Bronchus fibroblast of lung (primary cell): ENCODE measurements at places on chromosomes 5 and 9. TPM values are rescaled to one million over a fixed set of nuclear protein-coding genes. Genes with fewer than 3 reads are reported as not detected.

Gene C5
- total RNA-seq: 2.8 and 3.5 TPM in 2 replicates

Gene IFNA2
- not detected in 2 replicates for total RNA-seq

Gene SPATA31D4
- not detected in 2 replicates for total RNA-seq

Gene CCL27
- not detected in 2 replicates for total RNA-seq

Gene NDUFB6
- 62.3 and 76.0 TPM in 2 replicates for total RNA-seq

Gene NLN
- 25.1 and 25.9 TPM in 2 replicates for total RNA-seq

Gene JADE2
- total RNA-seq: 27.9 and 28.9 TPM in 2 replicates

Gene CAMLG
- 32.9 and 34.8 TPM in 2 replicates for total RNA-seq

Gene KCNIP1
- total RNA-seq: not detected in 2 replicates

Gene NIPSNAP3A
- 20.8 and 21.7 TPM in 2 replicates for total RNA-seq

Gene PPP2CA
- total RNA-seq: 234 and 276 TPM in 2 replicates

Gene SLC6A18
- not detected in 2 replicates for total RNA-seq

Gene PCDHB7
- total RNA-seq: 0.15 and 0.17 TPM in 2 replicates

Gene NSD1
- 14.0 and 15.6 TPM in 2 replicates for total RNA-seq

Gene SPATA6L
- under 0.01 and 0.89 TPM in 2 replicates for total RNA-seq

Gene ZNF484
- 3.6 and 4.4 TPM in 2 replicates for total RNA-seq

Gene SPINK1
- not detected in 2 replicates for total RNA-seq

Gene TIMD4
- not detected in 2 replicates for total RNA-seq

Gene PCDHA4
- under 0.01 TPM in 2 replicates for total RNA-seq

Gene ACOT12
- total RNA-seq: 0.84 and 1.2 TPM in 2 replicates

Gene TMEM161B
- 4.8 and 6.1 TPM in 2 replicates for total RNA-seq

Gene CTXN3
- not detected in 2 replicates for total RNA-seq

Gene SV2C
- not detected in 2 replicates for total RNA-seq

Gene SLC35D2
- 24.7 and 29.1 TPM in 2 replicates for total RNA-seq

Gene PHF24
- 0.17 and 0.74 TPM in 2 replicates for total RNA-seq

Gene SPATA31A3
- total RNA-seq: not detected in 2 replicates

Gene MAMDC4
- total RNA-seq: 2.5 and 3.0 TPM in 2 replicates

Gene CCDC187
- total RNA-seq: not detected in 2 replicates

Gene IL7R
- total RNA-seq: 12.9 and 14.0 TPM in 2 replicates

Gene REEP5
- total RNA-seq: 38.2 and 43.1 TPM in 2 replicates

Gene NREP
- 51.0 and 57.8 TPM in 2 replicates for total RNA-seq

Gene NR6A1
- total RNA-seq: 0.15 and 1.2 TPM in 2 replicates

Gene ZNF883
- 0.74 and 1.7 TPM in 2 replicates for total RNA-seq

Gene POLR3G
- 14.6 and 20.2 TPM in 2 replicates for total RNA-seq

Gene MARCHF3
- total RNA-seq: 3.0 and 4.2 TPM in 2 replicates

Gene PCDHA11
- not detected in 2 replicates for total RNA-seq
